Mucosa of gallbladder (tissue), 1 donor: ENCODE measurements at places on chromosomes 13 and 19. TPM values are rescaled to one million over a fixed set of nuclear protein-coding genes. Genes with fewer than 3 reads are reported as not detected.

- DNase-seq = no peak
Measured at GRCh38 chr19:2339644-2340310, 11.3 kb downstream of the SPPL2B start.

DNA sequence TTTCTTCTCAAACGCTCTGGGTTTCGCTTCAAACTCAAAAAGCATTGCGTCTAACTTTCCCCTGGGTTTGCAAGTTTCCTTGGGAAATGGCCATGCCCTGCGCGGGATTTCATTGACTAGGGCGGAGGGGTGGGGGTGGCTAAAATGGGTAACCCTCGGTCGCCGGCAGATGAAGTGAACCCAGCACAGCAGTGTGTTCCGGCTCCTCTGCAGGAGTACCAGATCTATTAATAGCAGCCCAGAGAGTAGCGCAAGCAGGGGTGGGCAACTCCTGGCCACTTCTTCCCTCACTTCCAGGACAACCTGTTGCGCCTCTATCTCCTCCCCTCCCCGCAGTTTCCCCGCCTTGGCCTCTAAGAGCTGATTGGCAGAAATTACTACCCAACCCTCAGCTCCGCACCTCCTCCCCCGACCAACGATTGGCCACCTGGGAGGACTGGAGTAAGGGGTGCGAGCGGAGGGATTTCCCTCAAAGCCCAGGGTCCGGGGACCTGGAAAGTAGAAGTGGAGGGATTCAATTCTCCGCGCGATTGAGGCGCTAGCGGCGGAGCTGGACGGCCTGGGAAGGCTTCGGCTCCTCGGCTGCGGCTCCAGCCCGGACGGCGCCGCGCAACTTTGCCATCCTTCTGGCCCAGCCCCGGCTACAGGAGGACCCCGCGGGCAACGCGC, at the start of gene FREM2:
TSS of gene FREM2 (plus strand) at position 501 of the 669 bp plus-strand sequence. CDS start 268 bp downstream, outside the sequence.
- peak; percentile 71 for DNase-seq

DNA sequence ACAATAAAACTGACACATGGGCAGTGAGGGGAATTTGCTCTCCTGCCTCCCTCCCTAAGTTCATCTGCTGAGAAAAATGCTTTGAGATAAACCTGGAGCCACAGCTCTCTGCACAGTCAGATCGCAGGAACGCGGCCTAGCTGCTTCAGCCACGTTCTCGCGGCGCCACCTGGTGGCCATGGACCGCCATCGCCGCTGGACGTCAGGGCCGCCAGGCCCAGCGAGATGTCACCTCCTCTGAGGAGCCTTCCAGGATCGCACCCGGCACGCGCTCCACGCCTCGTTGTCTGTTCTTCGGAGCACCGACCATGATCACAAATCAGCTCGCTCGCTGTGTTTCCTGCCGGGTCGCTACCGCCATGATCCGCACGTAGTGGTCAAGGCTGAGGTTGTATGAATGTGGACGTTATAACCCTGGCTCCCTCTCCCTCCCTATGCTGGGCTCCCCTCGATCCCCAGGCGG, 20.6 kb upstream of the USP29 start:
- peak; percentile 64 for DNase-seq

DNA sequence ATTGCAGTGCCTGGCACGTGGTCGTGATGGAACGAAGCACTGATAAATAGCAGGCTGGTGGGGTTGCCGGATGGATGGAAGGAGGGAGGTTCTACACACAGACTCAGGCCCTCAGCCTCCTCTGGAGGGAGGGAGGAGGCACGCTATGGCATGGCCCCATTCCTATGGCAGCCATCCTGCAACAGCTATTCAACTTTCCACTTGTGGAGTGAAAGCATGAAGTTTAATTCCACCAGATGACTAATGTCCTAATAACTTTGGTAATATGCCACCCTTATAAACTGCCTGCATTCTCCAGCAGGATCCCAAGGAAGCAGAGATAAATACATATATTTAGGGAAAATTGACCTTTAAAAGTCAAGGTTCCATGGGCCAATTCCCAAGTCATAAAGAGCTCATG, 92.4 kb downstream of the KL start:
- DNase-seq = no peak

- peak; percentile 60 for DNase-seq
Measured at GRCh38 chr13:87671031-87671752, at the start of gene SLITRK5. Gene SLITRK5, plus strand, starts transcription at chr13:87671371. Its CDS starts 4,018 bp downstream, at chr13:87675389.

Gene GRIN2D
- 0.69 TPM for total RNA-seq

Gene STOML3
- total RNA-seq = not detected
